ENCODE measurements at places on chromosomes 2 and 18.

GRCh38 chr2:23078784-23079434 lies 306.1 kb upstream of the KLHL29 start:
- DNase-seq: no peak

GRCh38 chr2:60507211-60507965 lies 46.1 kb downstream of the BCL11A start:
- no peak for DNase-seq

- no peak for DNase-seq
These were observed 4.7 kb upstream of the HOXD10 start for GRCh38 chr2:176111846-176112374.

- DNase-seq: no peak
These were observed 195.2 kb downstream of the GLI2 start for GRCh38 chr2:120930864-120931263.

GRCh38 chr2:54456612-54457322 lies 640 bp downstream of the SPTBN1 start:
- peak; percentile 58 for DNase-seq

- no peak for DNase-seq
These were observed 35.9 kb upstream of the ERMN start for GRCh38 chr2:157361526-157361925.

DNA sequence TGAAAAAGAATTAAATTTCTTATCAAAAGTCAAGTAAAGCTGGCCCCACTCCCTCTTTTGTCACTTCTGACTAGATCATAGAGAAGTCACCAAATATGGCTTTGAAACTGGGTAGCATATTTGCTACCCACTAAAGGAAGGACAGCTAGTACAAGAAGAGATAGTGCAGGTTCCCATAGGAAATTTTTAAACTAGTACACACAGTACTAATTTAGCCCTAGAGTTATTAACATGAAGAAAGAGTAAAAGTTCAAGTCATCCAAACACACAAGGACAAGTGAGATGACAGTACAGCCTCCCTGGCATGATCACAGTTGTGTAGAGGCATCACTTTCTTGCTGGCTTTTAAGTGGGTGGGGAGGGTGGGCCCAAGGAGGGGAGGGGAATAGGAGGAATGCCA lies 100.9 kb downstream of the IRS1 start:
- DNase-seq: no peak

DNA sequence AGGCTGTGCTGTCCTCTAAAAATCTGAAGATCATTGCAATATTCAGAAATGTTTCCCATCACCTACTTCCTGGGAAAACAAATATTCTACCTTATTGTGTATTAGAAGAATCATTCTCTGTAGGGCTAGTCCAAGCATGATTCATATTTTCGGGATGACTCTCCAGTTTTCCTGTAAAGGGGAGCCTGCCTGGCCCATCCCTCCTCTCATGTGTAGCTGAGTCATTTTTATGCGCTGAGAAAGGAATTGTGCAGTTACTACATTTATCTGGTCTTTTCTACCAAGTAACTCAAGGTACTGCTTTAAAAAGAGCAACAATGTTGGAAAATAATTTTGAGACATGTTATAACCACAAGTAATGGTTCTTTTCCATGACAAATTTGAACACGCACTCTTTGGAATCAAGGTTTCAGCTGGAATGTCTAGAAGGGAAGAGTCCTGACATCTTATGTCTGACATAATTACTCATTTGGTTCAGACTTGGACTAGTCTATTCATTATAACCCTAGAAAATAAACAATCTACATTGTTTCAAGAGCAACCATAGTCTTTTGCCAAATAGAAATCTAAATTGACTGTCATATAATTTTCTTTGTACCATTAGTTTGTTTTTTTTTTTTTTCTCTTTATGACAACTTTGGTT lies 6.6 kb downstream of the DSG3 start:
- no peak for DNase-seq

- peak; percentile 46 for DNase-seq
These were observed 53.9 kb upstream of the CYTIP start for GRCh38 chr2:157497638-157498314.

GRCh38 chr2:154623819-154624218 lies 74.7 kb upstream of the KCNJ3 start:
- DNase-seq: peak; percentile 53

- peak; percentile 44 for DNase-seq
These were observed 19.4 kb downstream of the SFTPB start for GRCh38 chr2:85648619-85649018.

GRCh38 chr2:18752667-18753422 lies 163.5 kb upstream of the NT5C1B start:
- no peak for DNase-seq

GRCh38 chr18:33114749-33115148 lies 325.8 kb downstream of the CCDC178 start:
- DNase-seq: no peak

DNA sequence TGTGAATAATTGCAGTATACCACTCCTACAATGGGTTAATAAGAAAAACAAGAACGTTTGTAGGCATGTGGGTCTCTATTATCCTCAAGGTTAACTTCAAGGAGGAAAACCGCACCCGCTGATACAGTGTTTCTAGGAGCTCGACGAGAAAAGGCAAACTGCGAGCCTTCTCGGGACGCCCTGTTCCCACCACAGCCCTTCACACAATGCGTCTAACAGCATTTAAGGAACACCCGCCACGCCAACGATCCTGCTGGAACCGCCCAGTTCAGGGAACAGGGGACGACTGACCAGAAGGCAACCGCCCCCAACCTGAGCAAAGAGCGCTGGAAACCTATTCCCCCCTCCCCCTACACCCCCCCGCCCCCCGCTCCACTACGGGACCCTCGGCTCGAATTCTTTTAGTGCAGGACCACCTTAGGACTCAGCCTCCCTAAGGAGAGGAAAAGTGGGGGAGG lies 710 bp upstream of the TMSB10 start:
- peak; percentile 50 for DNase-seq

DNA sequence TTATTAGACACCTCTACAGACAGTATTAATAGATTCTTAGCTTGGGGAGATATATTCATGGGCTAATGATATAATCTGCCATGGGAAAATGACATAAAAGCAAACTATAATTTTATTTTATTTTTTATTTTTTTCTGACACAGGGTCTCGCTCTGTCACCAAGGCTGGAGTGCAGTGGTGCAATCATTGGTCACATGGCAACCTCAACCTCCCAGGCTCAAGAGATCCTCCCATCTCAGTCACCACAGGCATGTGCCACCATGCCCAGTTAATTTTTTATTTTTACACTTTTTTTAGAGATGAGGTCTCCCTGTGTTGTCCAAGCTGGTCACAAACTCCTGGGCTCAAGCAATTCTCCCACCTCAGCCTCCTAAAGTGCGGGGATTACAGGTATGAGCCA lies 39.3 kb downstream of the RTN4 start:
- no peak for DNase-seq

GRCh38 chr2:187466129-187466792 lies 18.2 kb upstream of the CALCRL start:
- no peak for DNase-seq

DNA sequence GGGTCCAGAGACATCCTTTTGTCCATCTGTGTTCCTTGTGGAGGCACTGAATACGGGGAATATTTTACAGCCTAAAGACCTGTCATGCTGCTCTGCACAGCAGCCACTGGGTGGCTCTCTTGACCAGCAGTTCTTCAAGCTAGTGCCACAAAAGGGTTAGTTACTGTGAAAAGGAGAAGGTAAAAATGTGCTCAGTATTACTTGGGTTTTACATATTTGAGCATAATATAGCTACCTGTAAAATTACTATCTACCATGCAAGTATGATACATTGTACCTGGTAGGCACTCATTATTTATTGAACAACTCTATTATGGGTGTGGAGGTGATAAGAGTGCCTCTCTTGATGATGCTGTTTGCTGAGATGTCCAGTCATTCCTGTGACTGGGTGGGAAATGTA lies 23.6 kb downstream of the FZD5 start:
- DNase-seq: peak; percentile 74

DNA sequence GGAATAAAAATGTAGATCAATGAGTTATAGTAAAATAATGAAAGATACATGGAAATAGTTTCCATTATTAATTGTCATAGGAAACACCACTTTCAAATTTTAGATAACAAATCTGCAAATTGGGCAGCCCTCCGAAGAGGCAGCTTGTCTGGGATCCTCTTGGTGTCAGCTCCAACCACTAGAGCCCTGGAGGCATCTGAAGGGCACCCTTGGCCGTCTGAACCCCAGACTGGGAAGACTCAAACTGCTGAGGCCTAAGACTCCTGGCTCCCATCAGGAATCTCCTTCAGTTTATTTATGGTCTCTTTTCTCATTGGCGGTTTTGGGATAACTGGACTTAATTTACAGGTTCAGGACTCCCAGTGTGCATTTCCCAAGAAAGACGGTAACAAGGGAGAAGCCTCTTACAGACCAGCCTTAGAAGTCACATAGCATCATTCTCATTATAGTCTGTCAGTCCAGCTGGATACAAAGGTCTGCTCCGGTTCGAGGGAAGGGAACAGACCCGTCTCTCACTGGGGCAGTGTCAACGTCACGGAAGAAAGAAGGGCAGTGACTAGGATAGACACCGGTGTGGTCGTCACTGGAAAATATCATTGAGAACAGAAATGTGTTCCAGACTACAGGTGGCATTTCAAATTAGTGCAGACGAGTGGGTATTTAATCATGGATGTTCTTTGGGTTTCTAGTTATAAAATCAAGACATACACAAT lies 390.7 kb upstream of the NETO1 start:
- DNase-seq: no peak

DNA sequence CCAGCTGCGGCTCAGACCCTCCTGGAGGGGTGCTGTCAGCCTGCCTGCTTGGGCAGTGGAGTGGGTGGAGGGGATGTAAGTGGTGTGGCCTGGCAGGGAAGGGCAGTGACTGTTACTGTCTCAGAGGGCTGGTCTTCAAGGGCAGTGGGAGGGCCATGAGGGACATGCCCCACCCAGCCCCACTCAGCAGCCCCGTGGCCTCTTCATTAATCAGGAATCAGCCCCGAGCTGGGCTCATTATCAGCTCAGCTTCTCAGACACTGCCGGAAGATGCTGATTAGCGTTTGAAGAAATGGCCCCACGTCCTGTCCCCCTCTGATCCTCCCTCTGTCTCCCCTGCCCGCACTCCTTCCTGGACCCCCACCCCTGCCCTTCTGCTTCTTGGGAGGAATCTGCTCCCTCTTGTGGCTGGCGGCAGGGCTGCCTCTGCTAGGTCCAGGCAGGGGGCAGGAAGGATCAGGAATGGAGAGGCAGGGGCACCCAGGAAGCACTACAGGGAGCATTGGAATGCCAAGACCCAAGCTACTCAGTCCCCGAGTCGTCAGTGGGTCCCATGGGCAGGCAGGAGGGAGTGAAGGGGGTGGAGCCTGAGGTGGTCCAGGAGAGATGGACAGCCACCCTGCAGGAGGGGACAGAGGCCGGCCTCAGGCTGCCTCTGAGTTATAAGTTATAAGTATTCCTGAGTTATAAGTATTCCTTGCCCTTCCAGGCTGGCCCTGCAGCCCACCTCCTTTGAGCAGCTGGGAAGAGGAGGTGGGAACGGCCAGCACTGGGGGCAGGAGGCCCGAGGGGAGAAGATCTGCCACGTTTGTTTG lies 7.0 kb downstream of the ASIC4 start:
- DNase-seq: peak; percentile 79

DNA sequence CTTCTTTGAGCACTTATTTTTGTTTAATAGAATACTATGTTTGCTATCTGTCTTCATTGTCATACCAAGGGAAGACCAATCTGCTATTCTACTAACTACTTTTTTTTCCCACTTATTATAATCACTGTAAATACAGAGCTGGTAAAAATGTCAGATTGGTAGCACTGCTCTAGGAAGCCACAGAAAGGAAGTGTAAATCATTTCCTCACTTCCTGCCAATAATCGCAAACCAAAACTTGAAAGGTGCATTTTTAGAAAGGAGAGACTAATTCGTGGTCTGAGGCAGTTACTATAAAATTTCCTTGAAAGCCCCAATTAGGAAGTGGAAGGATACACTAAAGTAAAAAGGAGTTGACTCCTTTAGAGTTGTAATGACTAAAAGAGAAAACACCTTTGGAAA lies 13.9 kb upstream of the THSD7B start:
- no peak for DNase-seq
